ENCODE measurements at places on chromosomes 7 and 10. TPM values are rescaled to one million over a fixed set of nuclear protein-coding genes. Genes with fewer than 3 reads are reported as not detected.

The NODAL gene
- not detected for total RNA-seq

The MUC12 gene
- 2.7 TPM for total RNA-seq

The BTBD16 gene
- not detected for total RNA-seq

The MYO1G gene
- total RNA-seq: 5.2 TPM

The SYPL1 gene
- total RNA-seq: 76.9 TPM

GRCh38 chr10:88473989-88474883, 108.9 kb downstream of the RNLS start:
- peaks cover 24% of the 10 kb centered on the region for H3K4me1 ChIP-seq
- no peak overlapping the region for H3K27ac ChIP-seq
- no peaks in the 10 kb centered on the region for H3K36me3 ChIP-seq
- no peak for DNase-seq
- no peaks in the 10 kb centered on the region for H3K27me3 ChIP-seq
- no peak overlapping the region for H3K4me3 ChIP-seq

- DNase-seq: no peak
- H3K4me1 ChIP-seq: peaks cover 92% of the 10 kb centered on the region
- no peaks in the 10 kb centered on the region for H3K27me3 ChIP-seq
- H3K36me3 ChIP-seq: no peaks in the 10 kb centered on the region
- H3K27ac ChIP-seq: no peak overlapping the region
These were observed 31.5 kb downstream of the EGFR start for GRCh38 chr7:55050281-55050680.

GRCh38 chr10:59289853-59290252, 72.5 kb downstream of the FAM13C start:
- no peak overlapping the region for H3K27ac ChIP-seq
- no peaks in the 10 kb centered on the region for H3K27me3 ChIP-seq
- H3K4me1 ChIP-seq: peaks cover 6% of the 10 kb centered on the region
- DNase-seq: no peak
- H3K4me3 ChIP-seq: no peak overlapping the region
- no peaks in the 10 kb centered on the region for H3K36me3 ChIP-seq

DNA sequence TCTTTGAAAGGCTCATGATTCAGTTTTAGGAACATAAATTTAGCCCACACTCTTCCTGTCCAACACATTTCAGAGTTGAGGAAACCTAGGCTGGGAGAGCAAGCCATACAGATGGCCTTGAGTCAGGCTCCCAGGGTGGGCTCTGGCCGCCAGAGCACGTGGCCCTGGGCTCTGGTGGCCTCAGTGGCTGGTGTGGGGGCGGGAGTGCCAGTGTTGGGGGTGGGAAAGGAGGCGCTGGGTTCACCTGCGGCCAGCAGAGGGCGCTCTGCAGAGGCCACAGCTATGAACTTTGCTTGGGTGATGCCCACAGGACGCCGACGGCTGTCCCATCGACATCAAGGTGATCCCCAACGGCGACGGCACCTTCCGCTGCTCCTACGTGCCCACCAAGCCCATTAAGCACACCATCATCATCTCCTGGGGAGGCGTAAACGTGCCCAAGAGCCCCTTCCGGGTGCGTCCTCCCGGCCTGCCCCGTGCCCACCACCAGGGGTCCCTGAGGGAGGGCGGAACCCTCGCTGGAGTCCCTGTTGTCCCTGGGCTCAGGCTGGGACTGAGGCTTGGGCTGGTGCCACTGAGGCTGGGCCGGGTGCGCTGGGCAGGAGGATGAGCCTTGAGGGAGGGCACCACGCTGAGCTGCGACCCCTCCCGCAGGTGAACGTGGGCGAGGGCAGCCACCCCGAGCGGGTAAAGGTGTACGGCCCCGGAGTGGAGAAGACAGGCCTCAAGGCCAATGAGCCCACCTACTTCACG, 11.9 kb downstream of the FLNC start:
- DNase-seq: no peak
- H3K36me3 ChIP-seq: peaks cover 50% of the 10 kb centered on the region
- no peaks in the 10 kb centered on the region for H3K27me3 ChIP-seq
- H3K4me3 ChIP-seq: no peak overlapping the region
- H3K4me1 ChIP-seq: no peaks in the 10 kb centered on the region
- H3K27ac ChIP-seq: no peak overlapping the region

DNA sequence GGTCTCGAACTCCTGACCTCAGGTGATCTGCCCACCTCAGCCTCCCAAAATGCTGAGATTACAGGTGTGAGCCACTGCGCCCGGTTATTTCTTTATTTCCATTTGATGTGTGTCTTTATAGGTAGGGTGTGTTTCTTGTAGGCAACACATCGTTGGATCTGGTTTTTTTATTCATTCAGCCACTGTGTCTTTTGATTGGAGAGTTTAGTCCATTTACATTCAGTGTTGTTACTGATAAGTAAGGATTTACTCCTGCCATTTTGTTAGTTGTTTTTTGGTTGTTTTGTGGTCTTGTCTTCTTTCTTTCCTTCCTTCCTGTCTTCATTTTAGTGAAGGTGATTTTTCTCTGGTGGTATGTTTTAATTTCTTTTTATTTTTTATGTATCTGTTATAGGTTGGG, 16.9 kb downstream of the TMEM248 start:
- DNase-seq: no peak
- H3K4me1 ChIP-seq: peaks cover 7% of the 10 kb centered on the region
- H3K27me3 ChIP-seq: no peaks in the 10 kb centered on the region
- peaks cover 15% of the 10 kb centered on the region for H3K36me3 ChIP-seq
- no peak overlapping the region for H3K27ac ChIP-seq
- no peak overlapping the region for H3K4me3 ChIP-seq

DNA sequence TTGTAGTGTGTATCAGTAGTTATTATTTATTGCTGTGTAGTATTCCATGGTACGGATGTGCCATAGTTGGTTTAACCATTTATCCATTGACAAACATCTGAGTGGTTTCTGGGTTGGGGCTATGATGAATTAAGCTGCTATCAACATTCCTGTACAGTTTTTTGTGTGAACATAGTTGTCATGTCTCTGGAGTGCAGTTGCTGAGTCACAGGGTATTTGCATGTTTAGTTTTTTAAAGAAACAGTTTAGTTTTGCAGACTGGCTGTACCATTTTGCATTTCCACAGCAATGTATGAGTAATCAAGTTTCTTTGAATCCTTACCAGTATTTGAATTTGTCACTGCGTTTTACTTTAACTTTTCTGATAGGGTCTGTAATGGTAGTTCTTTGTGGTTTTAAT, 516.7 kb upstream of the CELF2 start:
- H3K36me3 ChIP-seq: no peaks in the 10 kb centered on the region
- H3K4me3 ChIP-seq: no peak overlapping the region
- H3K27me3 ChIP-seq: no peaks in the 10 kb centered on the region
- no peak overlapping the region for H3K27ac ChIP-seq
- H3K4me1 ChIP-seq: no peaks in the 10 kb centered on the region
- no peak for DNase-seq

DNA sequence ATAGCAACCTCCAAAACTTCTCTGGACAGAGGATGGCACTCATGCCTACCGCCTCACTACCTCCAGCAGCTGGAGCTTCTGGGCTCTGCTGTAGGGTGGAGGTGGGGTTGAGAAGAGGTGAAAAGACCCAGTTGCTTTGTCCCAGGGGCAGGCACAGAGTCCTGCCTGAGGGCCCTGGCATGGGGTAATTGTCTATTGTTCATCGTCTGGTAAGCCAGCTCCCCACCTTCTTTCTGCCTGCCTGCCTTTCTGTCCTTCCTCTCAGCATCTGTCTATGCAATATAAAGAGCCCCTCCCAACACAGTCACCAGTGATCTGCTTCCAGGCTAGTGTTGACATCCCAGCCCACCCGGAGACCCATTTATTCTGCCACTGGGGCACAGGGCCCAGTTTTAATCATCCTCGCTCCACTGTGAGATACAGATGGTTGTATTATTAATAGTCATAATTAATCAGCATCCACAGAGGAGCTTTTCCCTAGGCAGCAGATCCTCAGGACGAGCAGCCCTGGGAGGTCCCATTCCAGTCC, 39.0 kb downstream of the ZMIZ1 start:
- no peaks in the 10 kb centered on the region for H3K27me3 ChIP-seq
- H3K27ac ChIP-seq: peak overlapping the region; percentile 46
- no peak overlapping the region for H3K4me3 ChIP-seq
- H3K36me3 ChIP-seq: no peaks in the 10 kb centered on the region

- H3K36me3 ChIP-seq: no peaks in the 10 kb centered on the region
- H3K4me3 ChIP-seq: no peak overlapping the region
- H3K27me3 ChIP-seq: no peaks in the 10 kb centered on the region
These were observed 1.4 kb upstream of the C7orf57 start for GRCh38 chr7:48033922-48034321.

DNA sequence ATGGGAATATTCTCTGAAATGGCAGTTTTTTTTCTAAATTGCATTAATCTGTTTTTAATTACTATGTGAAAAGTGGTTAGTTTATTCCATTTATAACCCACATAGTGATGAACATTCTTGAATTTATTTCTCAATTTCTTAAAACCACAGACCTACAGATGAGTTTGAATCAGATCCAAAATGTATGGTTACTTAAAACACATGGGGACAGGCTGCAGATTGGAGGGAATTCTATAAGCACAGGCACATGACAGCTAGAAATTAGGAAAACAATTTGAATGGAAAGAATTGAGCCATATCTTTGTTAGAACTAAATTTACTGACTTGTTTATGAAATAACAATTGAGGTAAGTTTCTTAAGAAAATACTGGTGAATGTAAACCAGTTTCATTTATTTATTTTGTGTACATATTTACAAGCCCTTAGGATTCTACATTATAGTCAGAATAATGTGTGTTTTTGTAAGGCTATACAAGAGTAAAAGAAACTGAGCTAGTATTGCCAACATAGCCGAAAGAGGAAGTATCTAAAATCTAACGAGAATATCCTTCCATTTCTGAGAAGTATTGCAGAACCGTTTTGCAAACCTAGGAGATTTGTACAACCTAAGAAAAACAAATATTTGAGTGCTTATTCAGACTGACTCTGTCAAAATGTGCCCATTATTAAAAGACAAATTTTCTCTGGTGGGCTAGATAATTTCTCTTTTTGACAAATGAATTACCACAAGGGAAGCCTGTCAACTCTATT, 434.3 kb upstream of the SEMA3D start:
- no peaks in the 10 kb centered on the region for H3K4me1 ChIP-seq
- H3K27me3 ChIP-seq: no peaks in the 10 kb centered on the region
- DNase-seq: no peak
- H3K36me3 ChIP-seq: no peaks in the 10 kb centered on the region
- no peak overlapping the region for H3K27ac ChIP-seq
- H3K4me3 ChIP-seq: no peak overlapping the region

DNA sequence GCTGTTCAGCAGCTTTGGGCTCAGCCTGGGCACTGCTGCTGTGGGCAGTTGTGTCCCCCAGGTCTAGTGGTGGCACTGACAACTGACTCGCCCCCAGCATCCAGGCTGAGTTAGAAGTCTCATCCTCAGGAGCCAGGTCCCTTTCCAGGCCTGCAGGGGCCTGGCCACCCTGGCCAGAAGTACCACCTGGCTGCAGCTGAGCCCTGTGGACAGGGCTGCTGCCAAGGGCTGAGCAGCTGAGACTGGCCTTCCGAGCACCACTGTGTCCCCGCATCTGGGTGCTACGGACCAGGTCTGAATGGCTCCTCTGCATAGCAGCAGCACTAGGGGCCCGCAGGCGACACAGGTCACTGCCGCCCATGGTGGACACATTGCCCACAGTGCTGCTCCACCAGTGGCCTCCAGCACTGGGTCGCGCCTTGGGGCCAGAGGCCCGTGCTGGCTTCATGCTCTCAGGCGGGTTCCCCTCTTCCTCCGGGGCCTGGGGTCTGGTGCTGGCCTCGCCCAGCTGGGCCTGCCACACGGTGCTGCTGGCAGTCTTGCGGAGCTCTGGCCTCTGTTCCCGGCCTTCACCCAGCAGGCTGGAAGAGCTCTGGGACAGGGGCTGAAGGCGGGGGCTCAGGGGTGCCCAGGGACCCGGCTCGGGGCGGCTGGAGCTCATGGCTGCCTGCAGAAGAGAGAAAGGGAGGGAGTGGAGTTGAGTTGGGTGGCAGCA, 6.2 kb downstream of the GPRIN2 start:
- no peaks in the 10 kb centered on the region for H3K36me3 ChIP-seq
- no peak for DNase-seq
- no peak overlapping the region for H3K4me3 ChIP-seq

- no peaks in the 10 kb centered on the region for H3K36me3 ChIP-seq
- no peak overlapping the region for H3K27ac ChIP-seq
- H3K27me3 ChIP-seq: no peaks in the 10 kb centered on the region
- H3K4me1 ChIP-seq: no peaks in the 10 kb centered on the region
These were observed 202.6 kb downstream of the PPP1R3A start for GRCh38 chr7:113715981-113716856.

DNA sequence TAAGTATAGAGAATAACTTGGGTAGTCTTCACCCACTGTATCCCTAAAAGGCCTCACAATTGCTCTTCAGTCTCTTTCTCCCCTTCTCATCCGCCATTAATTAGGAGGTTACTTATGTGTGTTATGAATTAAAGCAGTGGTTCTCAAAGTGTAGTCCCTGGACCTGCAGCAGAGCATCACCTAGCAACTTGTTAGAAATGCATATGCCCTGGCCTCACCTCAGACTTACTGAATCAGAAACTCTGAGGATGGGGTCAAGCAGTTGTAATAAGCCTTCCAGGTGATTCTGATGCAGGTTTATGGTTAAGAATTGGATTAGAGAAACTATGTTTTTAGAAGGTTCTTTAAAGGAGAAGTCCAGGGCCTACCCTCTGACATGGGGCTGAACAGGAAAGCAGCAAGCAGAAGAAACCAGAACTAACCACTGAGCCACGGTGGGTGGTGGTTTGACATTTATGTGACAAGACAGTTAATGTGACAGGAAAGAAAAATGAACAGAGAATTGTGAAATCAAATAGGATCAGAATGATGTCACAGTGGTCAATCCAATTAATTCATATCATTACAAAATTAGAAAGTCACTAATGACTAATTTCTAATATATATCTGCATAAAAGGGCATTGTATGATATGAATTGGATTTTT, 37.6 kb downstream of the ENTPD1 start:
- H3K27me3 ChIP-seq: no peaks in the 10 kb centered on the region
- no peak overlapping the region for H3K4me3 ChIP-seq
- peaks cover 24% of the 10 kb centered on the region for H3K4me1 ChIP-seq
- DNase-seq: no peak
- no peaks in the 10 kb centered on the region for H3K36me3 ChIP-seq
- H3K27ac ChIP-seq: peak overlapping the region; percentile 58

- H3K4me1 ChIP-seq: peaks cover 6% of the 10 kb centered on the region
- no peak for DNase-seq
- no peak overlapping the region for H3K27ac ChIP-seq
- no peaks in the 10 kb centered on the region for H3K27me3 ChIP-seq
- no peaks in the 10 kb centered on the region for H3K36me3 ChIP-seq
These were observed 153.2 kb upstream of the ADO start for GRCh38 chr10:62651341-62651740.

DNA sequence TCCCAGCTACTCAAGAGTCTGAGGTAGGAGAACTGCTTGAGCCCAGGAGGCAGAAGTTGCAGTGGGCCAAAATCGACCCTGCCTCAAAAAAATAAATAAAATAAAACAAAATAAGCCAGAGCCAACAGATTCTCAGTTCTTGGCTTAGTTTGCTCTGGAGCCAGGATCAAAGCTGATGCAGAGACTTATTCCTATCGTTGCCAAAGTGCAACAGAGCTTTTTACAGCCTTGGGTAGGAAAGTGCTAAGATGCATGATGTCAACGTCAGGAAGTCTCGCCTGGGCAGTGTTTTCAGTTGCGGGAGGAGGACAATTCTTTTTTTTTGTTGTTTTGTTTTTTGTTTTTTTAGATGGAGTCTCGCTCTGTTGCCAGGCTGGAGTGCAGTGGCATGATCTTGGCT, 43.8 kb upstream of the CYTH3 start:
- H3K4me3 ChIP-seq: no peak overlapping the region
- no peaks in the 10 kb centered on the region for H3K36me3 ChIP-seq
- H3K4me1 ChIP-seq: no peaks in the 10 kb centered on the region
- no peak overlapping the region for H3K27ac ChIP-seq
- no peaks in the 10 kb centered on the region for H3K27me3 ChIP-seq
